Tongue (tissue), 3 donors: ENCODE measurements at places on chromosomes 3 and 15. TPM values are rescaled to one million over a fixed set of nuclear protein-coding genes. Genes with fewer than 3 reads are reported as not detected.
A peak's percentile ranks its signal among the peaks of the same experiment; 100 is the strongest.

GRCh38 chr15:80898040-80898439, 91.6 kb downstream of the MESD start:
- no peak for DNase-seq

- DNase-seq = no peak
Measured at GRCh38 chr3:28680050-28680449, 331.4 kb upstream of the AZI2 start.

DNA sequence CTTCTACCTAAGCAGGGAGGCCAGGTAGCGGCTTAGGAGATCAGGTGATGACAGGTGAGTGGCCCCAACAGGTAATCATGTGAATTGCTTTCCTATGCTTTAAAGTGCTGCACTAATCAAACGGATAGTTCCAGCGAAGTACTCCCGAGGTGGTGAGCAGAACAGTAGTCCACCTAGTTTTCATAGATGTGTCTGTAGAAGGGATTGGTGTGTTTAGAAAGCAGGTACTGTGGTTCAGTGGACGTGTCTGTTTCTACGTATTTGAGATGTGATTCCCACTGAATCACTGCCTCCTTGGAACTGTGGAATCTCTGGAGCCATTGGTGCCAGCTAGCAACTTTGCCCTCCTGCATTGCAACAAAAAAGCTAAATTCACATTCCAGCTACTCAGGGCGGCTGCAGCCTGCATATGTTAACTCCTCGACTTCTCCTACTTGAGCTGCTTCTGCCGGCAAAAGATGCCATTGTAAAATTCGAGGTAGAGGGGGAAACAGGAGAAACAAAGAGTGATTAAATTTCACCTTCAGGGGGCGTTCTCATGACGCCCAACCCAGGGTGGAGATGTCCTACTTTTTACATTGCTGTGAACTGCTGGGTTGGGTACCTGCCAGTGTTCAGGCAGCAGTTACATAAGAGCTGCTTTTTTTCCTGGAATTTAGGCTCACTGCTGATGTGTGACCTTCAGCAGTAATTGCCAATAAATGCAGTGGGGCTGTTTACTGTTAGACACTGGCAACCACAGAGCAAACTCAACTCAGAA, 227.3 kb downstream of the ITPR1 start:
- peak; percentile 83 for DNase-seq

Gene TBC1D2B
- total RNA-seq = 50.7 TPM

Gene RARB
- 14.4 TPM for total RNA-seq

GRCh38 chr15:87777054-87777561, 479.4 kb downstream of the NTRK3 start:
- peak; percentile 72 for DNase-seq

- DNase-seq = no peak
Measured at GRCh38 chr15:94298364-94298763, 67.0 kb downstream of the MCTP2 start.

- DNase-seq = peak; percentile 20
Measured at GRCh38 chr3:49880581-49881315, 11.0 kb upstream of the CAMKV start.

DNA sequence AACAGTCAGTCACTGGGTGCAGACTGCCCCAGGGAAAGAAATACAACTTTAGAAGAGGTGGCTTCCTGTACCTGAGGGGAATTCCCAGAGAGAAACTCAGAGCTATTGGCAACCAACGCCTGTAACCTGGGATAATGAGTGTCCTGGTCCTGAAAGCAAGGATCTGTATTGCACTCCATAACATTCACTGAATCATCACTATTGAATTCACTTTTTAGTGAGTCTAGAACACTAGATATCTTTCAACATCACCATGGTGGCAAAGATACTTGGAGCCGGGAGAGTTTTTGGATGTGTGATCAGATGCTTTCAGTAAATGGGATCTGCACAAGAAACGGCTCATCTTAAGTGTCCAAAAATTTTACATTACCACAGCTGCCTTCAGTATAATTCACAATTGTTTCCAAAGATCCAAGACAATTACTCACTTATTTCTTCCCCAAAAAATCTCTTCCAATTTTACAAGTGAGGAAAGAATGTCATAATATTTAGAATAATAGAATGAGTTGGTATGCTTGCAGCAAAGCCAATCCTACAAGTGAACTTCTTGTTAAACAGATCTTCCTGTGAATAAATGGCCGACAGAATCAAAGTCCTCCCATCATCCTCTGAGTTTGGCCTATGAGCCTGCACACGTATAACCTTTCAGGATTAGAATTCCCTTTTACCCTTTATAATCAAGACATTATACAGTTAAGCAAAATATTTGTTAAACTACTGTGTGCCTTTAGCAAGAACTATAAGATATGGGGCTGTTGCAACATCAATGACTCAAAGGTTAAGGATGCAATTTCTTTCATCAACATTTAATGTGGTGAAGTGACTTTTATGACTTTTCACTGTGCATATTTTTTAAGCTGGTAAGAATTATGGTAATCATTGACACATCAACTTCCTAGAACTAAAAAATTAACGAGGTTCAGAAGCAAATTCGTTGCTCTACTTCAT, 243.3 kb upstream of the COL8A1 start:
- DNase-seq = no peak

DNA sequence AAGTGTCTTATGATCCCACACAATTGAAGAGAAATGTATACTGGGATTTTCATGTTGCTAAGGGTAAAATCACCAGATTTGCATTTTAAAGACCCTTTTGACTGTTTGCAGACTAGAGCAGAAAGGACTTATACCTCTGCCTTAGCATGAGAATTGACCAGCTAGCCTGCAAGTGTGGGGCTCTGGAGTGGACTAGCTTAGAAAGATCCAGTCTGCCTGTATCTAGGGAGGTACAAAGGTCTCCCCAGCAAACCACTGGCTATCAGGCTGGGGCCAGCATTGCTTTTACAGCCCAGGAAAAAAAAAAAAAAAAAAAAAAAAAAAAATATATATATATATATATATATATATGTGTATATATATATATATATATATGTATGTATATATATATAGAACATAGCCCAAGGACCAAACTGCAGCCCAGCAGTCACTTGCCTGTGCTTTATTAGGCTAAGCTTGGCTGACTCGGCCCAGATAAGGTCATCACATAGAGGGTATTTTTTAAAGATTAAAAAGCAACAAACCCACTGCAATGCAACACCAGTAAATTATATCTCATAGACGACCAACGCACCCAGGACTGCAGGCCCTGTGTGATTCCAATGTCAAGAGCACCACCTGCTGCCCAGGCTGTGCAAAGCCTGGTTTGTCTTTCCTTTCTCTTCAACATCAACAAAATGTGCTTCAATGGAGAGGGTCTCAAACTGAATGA, 63.7 kb downstream of the DCLK3 start:
- peak; percentile 85 for DNase-seq

GRCh38 chr3:24505691-24506550, 11.3 kb upstream of the THRB start:
- DNase-seq = peak; percentile 30

- DNase-seq = peak; percentile 65
Measured at GRCh38 chr3:102006812-102007485, 157.6 kb downstream of the NFKBIZ start.

- DNase-seq = no peak
Measured at GRCh38 chr15:91264651-91265351, 164.7 kb downstream of the SV2B start.

Gene BTLA
- total RNA-seq = 0.10 TPM

Gene GABRB3
- total RNA-seq = 4.8 TPM

DNA sequence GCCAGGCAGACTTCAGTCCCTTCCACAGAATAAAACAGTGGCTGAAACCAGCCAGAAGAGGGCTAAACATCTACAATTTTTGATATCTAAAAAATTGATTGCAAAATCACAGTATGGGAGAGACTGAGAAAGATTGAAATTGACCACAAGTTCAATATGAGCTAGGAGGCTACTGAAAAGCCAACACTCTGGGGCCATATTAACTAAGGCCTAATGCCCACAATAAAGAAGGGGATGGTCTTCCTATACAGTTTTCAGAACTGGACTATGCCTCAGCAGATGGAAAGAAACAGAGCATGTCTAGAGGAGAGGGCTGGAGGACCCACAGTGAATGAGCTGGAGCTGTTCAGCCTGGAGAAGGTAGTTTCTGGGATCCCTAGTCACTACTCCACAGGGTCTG, 53.2 kb downstream of the WNT7A start:
- DNase-seq = no peak

GRCh38 chr3:54157860-54158259, 35.5 kb downstream of the CACNA2D3 start:
- DNase-seq = no peak

DNA sequence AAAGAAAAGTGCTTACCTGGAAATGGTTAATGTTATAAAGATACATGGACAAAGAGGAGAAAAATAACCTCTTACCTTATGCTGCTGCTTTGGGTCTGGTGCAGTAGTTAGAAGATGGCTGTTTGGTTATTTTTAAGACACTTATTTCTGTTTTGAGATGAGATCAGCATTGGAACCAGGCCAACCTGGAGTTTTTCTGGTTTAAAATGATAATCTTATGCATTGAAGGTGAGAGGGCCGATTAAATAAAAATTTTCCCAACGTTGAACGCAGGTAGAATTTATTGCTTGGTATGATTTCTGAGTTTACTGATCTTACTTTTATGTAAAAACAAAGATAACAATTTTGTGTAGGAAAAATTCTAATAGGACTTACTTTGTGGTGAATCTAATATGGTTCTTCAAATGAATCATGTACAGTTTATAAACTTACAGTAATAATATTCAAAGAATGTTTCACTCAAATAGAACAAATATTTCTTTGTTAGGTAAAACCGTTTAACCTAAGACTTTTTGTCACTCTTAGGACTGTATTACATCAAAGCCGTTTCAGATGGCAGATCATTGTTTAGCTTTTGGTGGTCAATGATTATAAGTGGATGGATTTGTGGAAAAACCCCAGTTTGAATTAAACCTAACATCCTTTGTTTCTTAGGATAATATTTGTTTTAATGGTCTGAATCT, 14.9 kb downstream of the UBE2E2 start:
- DNase-seq = no peak

- peak; percentile 24 for DNase-seq
Measured at GRCh38 chr15:36653851-36654250, 74.4 kb downstream of the CDIN1 start.

GRCh38 chr3:118636841-118637240, 397.8 kb downstream of the IGSF11 start:
- DNase-seq = no peak

DNA sequence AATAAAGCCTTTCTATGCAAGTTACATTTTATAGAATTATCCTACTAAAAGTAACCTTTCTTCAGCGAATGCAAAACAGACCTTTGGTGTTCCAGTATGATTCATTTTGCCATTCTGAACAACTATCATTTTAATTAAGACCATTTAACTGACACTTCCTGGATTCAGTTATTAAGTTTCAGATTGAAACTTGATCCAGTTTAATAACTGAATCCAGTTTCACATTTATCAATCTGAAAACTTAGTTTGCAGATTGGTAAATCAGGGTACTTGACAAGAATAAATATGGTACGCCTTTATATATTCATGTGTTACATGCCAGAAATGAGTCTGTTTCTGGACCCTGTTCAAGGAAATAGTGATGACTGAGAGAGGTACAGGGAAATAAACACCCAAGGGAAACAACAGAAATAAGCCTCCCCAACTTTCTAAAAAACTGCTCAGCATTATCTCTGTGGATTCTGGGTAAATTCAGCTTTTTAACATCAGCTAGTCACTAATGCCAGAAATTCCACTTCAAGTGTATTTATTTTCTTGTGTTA, 23.3 kb upstream of the NFKBIZ start:
- DNase-seq = no peak

GRCh38 chr3:65344444-65344843, 656.6 kb upstream of the ADAMTS9 start:
- no peak for DNase-seq

Gene HYPK
- total RNA-seq = 2.6 TPM

- DNase-seq = peak; percentile 48
Measured at GRCh38 chr3:181715571-181716340, 4.0 kb downstream of the SOX2 start.
